ENCODE measurements at places on chromosomes 3 and 15. TPM values are rescaled to one million over a fixed set of nuclear protein-coding genes. Genes with fewer than 3 reads are reported as not detected.
A peak's percentile ranks its signal among the peaks of the same experiment; 100 is the strongest.

- no peak for DNase-seq
Measured at GRCh38 chr15:35007397-35007796, 19.3 kb upstream of the ZNF770 start.

GRCh38 chr3:23430781-23431398, 227.8 kb downstream of the UBE2E2 start:
- DNase-seq: peak; percentile 53

DNA sequence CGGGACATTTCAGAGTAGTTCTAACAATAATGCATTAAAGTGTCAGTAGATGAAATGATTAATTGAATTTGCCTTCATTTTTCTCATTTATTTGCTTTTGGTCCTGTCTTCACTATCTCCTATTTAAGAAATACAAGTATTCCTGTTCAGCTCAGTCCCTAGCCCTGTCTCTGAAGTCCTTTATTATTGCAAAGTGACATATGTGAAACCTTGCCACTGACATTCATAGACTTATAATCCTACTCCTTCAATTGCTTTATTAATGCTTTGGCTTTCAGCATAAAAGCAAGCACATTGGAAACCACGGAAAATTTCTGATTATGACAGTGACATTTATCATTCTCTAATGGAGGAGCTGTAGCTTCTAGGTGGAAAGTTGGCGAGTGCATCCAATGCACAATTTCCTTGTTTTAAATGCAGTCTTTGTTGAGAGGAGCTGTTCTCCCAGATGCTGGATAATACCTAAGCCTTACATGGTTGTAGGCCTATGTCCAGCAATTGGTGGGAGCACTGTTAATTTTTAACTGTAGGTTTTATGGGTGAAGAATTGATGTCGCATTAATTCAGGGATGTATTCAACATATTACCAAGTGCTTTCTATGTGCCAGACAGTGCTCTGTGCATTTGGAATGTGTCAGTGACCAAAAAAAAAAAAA, 337.8 kb downstream of the FEZF2 start:
- peak; percentile 51 for DNase-seq

- DNase-seq: no peak
Measured at GRCh38 chr3:150613034-150613433, 9.9 kb downstream of the SELENOT start.

GRCh38 chr3:129838086-129838485, 55.4 kb downstream of the TMCC1 start:
- DNase-seq: no peak

- DNase-seq: no peak
Measured at GRCh38 chr3:44114142-44114541, 127.5 kb upstream of the TOPAZ1 start.

DNA sequence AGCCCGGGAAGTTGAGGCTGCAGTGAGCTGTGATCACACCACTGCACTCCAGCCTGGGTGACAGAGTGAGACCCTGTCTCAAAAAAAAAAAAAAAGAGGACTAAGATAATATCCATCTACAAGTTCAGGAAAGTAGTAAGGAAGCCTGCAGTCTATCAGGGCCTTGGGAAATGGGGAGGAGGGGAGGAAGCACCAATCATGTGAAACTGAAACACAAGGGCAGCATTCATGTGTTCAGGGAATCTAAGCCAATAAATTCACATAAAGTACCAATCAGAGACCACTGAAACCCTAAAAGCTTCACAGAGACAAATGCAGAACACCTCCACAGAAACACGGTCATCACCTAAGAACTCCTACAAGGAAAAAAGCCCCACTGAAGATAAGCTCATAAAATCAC, 22.9 kb upstream of the HHATL start:
- DNase-seq: no peak

DNA sequence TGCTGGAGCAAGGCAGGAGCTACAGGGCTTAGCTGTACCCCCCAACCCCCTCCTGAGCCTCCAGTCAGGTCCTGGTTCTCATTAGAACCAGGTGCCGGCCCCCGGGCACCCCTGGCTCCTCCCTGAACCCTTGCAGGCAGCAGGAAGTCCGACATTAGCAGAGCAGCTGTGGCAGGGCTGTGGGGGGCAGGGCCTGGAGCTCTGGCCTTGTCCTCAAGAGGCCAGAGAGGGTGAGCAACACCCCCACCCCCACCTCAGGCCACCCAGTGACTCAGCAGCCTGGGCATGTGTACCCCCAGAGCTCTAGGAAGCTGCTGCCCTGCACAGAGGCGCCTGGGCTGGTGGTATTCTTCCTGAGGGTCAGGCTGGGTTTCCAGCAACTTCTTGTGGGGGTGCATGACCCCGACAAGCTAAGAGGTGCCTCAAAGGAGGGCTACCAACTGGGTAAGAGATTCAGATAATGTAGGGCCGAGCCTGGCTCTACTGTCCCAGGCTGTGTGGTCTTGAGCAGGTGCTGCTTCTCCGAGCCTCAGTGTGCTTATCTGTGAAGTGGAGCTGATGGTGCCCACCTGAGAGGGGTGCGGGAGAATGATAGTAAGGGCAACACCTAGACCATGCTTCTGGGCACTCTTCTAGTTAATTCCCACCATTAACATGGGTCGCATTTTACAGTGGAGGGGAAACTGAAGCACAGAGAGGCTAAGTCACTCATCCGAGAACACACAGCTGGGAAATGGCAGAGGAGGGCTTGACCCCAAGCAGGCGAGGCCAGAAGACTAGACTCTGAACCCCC, 16.0 kb downstream of the H1-8 start:
- peak; percentile 74 for DNase-seq

GRCh38 chr3:79056498-79056897, 711.3 kb downstream of the ROBO1 start:
- no peak for DNase-seq

- DNase-seq: no peak
Measured at GRCh38 chr3:38094999-38095398, 41.9 kb downstream of the ACAA1 start.

GRCh38 chr15:72970933-72971760, 81.1 kb upstream of the NEO1 start:
- peak; percentile 54 for DNase-seq

DNA sequence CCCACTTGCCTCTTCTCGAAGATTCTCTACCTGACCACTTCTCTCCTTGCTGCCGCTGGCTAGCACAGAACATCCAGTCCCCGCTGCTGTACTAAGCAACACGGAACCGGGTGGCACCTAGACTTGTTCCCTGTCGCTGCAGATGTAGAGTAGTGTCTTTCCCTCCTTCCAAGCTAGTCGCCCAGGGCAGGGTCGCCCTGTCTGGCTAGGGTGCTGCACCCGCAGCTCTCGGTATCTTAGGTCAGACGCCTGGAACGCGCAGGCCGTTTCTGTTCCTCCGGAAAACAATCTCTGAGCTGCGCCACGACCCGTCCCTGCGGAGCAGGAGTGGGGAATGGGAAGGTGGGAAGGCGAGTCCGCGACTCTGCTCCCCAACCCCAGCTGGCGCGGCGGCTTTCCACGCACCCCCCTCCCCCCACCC, 758 bp upstream of the SNX33 start:
- DNase-seq: no peak

DNA sequence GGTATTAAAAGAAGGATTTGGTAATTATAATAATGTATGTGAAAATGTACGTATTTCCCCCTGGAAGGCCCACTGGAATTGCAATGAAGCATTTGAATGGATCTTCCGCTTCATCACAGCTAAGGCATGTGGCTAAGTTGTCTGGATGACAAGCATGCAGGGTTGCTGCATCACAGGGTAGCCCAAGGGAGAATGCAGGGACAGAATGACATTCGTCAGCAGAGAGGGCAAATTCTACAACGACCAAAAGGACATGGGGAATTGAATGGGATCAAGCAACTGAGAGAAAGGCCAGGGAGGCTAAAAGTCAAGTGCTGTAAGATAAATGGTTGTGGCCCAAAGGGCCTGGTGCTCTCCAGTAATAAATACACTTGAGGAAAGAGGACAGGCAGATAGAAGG, 95.4 kb downstream of the ISL2 start:
- DNase-seq: peak; percentile 16

- no peak for DNase-seq
Measured at GRCh38 chr3:73555076-73555475, 69.7 kb downstream of the PDZRN3 start.

DNA sequence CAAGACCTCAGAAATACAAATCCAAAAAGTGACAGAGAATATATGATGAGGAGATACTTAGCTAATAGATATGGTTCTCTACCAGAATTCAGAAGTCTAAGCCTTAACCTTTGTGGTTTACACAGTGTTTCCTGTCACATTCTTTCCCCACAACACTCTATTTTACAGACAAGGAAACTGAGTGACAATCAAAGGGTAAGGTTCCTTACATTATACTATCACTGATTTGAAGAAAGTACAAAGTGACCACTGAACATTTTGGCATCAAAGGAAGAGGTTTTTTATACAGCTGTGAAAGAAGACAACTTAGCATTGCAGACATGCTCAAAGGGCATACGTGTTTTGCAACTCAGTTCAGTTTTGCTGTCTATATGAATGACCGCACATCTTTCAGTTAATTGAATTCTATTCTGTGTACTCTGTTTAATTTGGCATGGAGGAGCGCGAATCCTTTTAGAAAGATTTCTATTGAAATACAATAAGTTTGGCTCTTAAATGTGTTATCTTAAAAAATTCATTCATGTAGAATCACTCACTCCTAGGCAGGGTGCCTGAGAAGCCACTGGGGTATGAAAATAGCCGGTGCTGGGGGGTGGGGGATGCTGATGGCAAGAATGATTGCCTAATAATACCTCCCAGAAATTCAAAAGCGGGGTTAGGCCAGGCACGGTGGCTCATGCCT, 66.5 kb upstream of the SKOR1 start:
- DNase-seq: no peak

GRCh38 chr3:145915787-145916186, 245.2 kb downstream of the PLOD2 start:
- DNase-seq: no peak

GRCh38 chr3:54892168-54892567, 35.7 kb downstream of the LRTM1 start:
- no peak for DNase-seq

DNA sequence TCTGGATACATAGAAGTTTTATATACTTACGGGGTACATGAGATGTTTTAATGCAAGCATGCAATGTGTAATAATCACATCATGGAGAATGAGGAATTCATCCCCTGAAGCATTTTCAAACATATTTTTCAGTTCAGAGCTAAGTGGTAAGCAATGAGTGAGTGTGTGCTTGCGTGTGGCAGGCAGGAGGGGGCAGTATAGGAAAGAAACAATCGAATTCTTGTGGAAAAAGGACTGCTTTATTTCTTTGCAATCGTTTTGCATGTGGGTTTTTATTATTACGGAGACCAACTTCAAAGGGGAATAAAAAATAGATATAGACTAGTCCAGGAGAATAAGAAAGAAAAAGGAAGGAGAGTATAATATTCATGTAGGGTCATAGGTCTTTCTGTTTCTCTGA, 271.6 kb downstream of the CHL1 start:
- no peak for DNase-seq

DNA sequence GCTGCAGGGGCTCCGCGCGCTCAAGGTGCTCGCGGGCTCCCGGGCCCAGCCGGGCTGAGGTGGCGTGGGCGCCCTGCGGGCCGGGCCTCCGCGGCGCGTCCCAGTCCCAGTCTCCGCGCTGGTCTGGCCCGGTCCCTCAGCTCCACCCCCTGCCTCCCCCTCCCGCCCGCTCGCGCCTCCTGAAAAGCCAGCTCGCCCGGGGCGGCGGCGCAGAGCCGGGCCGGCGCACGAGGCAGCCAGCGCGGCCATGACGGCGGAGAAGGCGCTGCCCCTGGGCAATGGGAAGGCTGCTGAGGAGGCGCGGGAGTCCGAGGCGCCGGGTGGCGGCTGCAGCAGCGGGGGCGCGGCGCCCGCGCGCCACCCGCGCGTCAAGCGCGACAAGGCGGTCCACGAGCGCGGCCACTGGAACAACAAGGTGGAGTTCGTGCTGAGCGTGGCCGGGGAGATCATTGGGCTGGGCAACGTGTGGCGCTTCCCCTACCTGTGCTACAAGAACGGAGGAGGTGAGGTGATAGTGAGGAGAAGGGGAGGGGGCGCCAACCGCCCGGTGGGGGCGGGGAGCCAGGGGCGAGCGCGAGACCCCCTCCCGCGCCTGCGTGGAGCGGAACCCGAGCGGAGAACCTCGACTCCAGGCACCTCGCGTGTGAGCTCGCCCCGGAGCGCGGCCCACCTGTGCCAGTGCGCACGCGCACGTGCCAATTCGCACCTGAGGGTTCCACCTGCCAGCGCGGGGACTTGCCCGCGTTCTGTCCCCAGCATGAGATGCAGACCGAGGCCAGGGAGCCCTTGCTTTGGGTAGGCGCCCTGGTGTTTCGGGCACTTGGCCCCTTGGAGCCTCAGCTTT, at the start of gene SLC6A11:
Gene SLC6A11 (plus strand): TSS at position 210 of the 844 bp plus-strand sequence. CDS start 38 bp downstream, at position 248.
- DNase-seq: no peak

GRCh38 chr15:90493647-90494046, 36.1 kb upstream of the CRTC3 start:
- DNase-seq: no peak

DNA sequence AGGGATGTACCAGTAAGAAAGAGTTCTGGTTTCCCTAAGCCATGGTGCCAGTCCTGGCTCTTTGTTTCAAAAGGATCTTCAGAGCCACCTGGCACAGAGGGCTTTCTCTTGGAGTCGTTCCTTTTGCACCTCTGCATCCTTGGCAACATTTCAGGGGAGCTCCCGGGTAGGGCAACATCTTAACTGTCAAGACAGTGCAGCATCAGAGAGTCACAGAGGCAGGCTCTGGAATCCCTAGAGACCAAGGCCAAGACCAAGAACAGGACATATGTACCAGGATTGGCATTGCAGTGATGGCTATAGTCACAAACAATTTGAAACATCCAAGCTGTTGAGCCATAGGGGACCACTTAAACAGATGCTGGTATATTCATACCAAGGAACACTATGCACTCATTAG, 129.4 kb upstream of the ADPGK start:
- DNase-seq: no peak

- DNase-seq: no peak
Measured at GRCh38 chr15:92366381-92366780, 27.3 kb upstream of the ST8SIA2 start.

- no peak for DNase-seq
Measured at GRCh38 chr15:41698779-41699178, 38.6 kb downstream of the MGA start.

DNA sequence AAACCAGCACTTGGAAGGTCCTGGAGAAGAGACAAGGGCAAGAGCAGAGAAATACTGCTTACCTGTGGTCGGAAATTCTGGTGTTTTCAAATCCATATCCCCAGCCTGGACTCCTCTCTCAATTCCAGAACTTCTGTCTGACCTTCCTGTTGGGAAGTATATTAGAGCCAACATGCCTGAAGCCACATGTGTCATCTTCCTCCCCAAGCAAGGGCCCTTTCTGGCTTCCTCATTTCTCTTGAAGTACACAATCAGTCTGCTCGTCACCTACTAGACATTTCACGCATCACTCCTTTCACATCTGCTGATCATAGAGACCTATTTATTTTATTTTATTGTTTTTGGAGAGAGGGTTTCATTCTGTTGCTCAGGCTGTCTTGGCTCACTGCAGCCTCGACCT, 8.4 kb downstream of the PARP14 start:
- no peak for DNase-seq

Gene HRH1
- 80.7 TPM for total RNA-seq

Gene TICRR
- total RNA-seq: 0.65 TPM

Gene SLC22A14
- total RNA-seq: not detected

Gene CPLX3
- total RNA-seq: not detected

Gene KCNH8
- 0.05 TPM for total RNA-seq

Gene RARRES1
- 7.8 TPM for total RNA-seq

Gene RNF123
- total RNA-seq: 36.9 TPM

Gene CTSH
- 103 TPM for total RNA-seq

Gene LINGO1
- total RNA-seq: not detected

Gene VILL
- total RNA-seq: 4.0 TPM
